Activated CD4-positive, alpha-beta memory T cell treated with anti-CD3 and anti-CD28 coated beads, Interleukin-2, amount 10 ng/mL, durations not matched to agents 7 days and 5 days (primary cell): ENCODE measurements at places on chromosomes 12 and 14.

DNA sequence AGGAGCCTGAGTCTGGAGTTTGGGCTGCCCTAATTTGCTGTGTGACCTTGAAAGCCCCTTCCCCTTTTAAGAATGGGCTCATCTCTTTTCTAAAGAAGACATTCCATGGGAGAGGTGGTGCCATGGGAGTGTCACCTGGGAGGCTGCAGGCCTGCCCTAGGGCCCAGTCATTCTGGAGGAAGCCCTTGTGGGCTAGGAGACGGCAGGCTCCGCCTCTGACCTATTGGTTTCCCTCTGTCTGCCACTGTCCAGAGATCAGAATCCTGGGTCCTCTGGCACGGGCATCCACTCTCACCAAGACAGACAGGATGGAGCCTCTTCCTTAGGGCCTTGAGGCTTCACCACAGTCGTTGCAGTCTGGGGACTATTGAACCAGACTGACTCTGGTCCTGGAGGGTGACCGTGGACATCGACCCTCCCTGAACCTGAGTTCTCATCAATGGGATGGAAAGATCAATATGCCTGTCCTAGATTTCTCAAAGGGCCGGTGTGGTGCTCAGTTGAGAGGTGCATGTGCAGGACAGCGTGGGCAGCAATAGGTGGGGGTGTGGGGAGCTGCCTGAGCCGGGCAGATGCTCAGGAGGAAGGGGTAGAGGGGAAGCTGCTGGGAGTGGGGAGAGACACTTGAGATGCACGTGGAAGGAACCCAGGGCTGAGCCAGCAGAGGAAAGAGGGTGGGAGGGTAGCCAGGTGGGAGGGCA is 12.2 kb upstream of the CLMN start:
- no peak for DNase-seq

GRCh38 chr12:114168061-114168460 is 201.9 kb upstream of the RBM19 start:
- DNase-seq: no peak

DNA sequence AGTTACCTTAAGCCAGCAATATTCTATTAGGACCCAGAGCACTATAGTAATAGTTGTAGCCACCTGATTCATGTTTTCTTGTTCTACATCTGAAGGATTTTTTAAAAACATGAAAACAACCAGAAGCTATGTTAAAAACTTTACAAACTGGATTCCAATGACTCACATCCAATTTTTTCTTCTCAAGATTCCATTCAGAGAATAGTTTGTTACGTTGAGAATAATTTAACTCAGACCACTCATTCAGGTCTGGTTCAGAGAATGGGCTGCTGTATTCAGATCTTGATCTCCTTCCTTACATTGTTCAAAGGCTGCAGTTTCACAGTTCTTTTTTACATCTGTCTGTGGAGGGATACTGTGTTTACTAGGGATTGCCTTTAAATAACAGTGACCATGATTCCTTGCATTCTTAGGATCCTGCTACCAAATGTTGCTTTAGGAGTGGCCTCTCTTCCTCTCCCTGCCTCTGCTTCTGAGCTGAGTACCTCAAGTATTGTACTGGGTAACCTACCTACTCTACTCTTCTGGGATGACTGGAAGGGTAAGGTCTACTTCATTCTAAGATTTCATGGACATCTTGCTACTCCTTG is 448.0 kb upstream of the FBXO33 start:
- DNase-seq: no peak

DNA sequence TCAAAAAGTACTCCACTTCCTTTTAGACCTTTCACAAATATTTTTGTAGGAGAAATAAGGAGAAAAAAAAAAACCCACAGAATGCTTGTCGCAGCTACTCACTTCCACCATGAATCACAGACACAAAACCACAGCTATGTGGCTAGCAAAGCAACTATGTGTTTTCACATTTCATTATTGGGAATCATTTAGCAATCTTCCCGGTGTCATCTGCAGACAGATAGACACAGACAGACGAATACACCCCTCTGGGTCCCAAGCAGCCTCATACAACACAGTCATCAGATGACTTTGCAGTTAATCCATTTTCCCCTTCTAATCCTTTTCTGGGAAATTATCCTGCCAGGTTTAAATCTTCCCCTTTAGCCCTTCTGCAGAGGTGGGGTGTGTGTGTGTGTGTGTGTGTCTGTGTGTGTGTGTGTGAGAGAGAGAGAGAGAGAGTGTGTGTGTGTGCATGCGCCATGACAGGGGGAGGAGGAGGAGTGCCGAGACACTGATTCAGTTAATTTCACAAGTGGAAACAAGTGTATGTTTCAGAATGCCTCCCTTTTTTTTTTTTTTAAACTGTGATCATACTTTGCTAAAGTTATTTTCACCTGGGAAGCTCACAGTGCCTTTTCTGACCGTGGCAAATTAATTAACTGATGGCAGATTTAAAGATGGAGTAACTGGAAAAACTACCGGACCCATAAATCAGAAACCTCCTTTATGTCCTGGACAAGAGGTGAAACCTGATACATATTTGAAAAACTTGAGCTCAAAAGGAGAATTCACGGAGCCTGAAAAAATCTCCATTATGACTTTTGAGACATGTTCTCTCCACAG is 39.9 kb downstream of the LTBP2 start:
- DNase-seq: no peak

DNA sequence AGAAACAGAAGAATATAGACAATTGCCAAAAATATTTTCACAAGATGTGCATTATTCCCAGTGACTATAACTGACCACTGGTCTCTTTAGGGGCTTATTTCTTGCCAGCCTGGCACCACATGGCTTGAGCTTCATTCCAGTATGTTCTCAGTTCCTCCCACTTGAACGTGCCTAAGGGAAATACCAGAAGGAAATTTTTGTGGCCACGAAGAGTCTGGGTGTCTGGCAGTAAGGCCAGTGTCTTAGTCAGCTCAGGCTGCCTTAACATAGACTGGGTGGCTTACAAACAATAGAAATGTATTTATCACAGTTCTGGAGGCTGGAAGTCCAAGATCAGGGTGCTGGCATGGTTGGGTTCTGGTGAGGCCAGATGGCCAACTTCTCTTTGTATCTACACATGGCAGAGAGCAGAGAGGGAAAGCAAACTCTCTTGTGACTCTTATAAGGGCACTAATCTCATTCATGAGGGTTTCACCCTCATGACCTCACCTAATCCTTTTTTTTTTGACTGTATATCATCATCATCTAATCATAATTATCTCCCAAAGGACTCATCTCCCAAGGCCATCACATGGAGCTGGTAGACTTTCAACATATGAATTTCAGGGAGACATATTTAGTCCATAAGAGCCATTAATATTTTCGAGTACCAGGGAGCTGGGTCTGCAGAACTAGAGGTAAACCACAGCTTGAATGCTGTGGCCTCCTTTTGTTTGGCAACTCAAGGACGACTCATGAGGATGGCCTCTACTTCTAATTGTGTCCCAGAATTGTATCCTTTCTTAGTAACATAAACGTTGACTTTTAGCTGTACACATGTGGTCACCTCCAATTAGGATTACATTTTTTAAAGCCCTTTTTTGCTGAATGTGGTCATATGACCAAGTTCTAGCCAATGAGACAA is 5.1 kb upstream of the SMOC1 start:
- DNase-seq: no peak

DNA sequence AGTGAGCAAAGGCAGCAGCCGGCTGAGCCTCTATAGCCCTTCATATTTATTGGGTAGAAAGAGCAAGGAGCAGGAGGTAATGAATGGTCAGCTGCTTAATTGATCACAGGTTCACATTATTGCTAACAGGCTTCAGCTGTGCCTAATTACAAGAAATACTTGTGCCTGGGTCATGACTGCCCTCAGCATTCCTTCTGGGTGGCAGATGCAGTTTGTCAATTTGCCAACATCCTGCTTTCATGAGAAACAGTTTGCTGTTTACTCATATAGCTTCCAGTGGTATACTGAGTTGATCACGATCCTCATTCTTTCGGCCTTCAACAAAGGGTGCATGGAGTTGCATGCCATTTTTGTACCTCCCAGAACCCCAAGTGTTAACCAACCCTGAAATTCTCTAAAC is 81.0 kb upstream of the PLEKHG7 start:
- no peak for DNase-seq

DNA sequence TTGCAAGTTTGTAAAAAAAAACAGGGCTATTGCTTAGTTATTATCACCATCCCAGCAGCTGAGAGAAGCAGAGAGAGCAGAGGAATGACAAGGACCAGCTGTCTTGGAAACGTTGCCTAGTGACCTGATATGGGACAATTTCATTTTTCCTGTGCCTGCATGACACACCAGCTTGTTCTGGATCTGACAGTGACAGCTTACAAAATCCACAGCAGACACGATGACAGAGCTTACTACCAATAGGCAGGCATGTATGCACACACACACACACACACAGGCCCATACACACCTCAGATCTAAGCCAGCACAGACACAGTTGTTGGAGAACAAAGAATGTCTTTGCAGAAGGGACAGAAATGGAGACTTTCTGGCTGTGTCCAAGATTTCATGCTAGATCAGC is 25.4 kb downstream of the HSPB8 start:
- DNase-seq: no peak

GRCh38 chr14:67276131-67276530 is 34.9 kb downstream of the PALS1 start:
- no peak for DNase-seq

GRCh38 chr12:29676676-29677075 is 107.1 kb downstream of the TMTC1 start:
- no peak for DNase-seq

- DNase-seq: no peak
Measured at GRCh38 chr14:68557648-68558047, 235.2 kb downstream of the ZFP36L1 start.

DNA sequence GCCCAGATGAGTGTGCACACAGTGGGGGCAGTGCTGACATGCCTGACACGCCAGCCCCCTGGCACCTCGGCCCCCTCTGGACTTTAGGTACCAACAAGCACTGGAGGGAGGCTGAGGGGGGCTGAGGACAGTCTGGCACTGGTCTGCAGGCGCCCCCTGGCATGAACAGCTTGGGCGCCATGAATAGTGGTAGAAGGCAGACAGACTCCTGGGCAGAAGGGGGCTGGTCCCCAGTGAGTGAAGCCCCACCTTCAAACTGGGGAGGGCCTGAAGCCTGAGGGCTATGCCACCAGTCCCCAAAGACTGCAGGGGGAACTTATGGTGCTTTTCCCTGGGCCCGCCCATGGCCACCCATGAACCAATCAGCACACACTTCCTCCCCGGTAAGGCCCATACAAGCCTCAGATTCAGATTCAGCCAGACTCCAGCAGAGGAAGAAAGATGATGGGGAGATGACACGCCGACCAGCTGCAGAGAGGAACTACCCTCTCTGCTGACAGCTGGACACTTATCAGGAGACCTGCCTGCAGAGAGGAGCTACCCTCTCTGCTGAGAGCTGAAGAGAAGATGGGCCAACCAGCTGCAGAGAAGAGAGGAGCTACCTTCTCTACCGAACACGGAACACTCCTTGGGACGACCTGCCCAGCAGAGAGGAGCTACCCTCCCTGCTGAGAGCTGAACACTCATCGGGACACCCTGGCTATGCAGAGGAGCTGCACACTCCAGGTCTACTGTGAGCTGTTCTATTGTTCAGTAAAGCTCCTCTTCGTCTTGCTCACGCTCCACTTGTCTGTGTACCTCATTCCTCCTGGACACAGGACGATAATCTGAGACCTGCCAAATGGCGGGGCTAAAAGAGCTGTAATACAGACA is 324.5 kb downstream of the PCNX1 start:
- no peak for DNase-seq

DNA sequence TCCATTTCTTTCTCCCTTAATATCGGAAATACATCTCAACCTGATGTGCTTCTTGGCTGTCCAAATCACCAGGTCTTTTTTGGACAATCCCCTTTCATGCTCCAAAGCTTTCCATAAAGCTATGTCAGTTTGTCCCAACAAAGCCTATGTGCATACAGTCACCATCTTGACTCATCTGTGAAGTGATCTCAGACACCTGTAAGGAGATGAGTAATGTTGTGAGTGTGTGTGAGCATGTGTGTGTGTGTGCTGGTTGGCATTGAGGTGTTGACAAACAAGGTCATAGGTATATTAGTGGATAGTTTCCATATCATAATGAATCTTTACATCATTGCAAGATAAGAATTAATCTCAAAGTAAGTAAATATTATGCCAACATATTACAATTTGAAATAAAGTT is 1243.3 kb upstream of the SEL1L start:
- no peak for DNase-seq

- no peak for DNase-seq
Measured at GRCh38 chr12:132543298-132544079, 53.5 kb downstream of the FBRSL1 start.

GRCh38 chr12:15212930-15213329 is 8.3 kb downstream of the RERG start:
- no peak for DNase-seq

- DNase-seq: no peak
Measured at GRCh38 chr14:53110096-53110495, 43.0 kb downstream of the DDHD1 start.

- DNase-seq: no peak
Measured at GRCh38 chr12:40149673-40150260, 43.9 kb upstream of the SLC2A13 start.

- DNase-seq: peak; percentile 62
Measured at GRCh38 chr14:61562321-61563161, 132.8 kb upstream of the HIF1A start.

GRCh38 chr14:61350427-61351270 is 29.3 kb downstream of the PRKCH start:
- DNase-seq: no peak

GRCh38 chr12:9782547-9783382 is 22.1 kb upstream of the CD69 start:
- no peak for DNase-seq

- no peak for DNase-seq
Measured at GRCh38 chr14:67562025-67562775, 29.1 kb downstream of the PLEKHH1 start.

DNA sequence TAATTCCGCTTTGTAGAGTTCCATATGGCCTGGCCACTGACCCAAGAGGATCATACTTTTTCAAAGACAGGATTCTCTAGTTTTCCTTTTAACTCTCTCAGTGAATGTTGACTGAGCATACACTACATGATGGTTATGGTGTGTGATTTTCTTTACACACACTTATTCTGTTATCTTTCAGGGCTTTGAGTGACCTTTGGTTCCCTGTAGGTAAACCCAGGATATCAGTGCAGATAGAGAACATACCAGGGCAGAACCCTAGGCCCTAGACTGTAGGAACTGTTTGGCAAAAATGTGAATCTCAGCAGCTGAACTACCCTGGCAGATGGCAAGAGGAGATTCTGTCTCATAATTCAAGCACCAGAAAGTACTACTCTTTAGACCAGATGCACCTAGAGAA is 159.6 kb downstream of the KCNA5 start:
- no peak for DNase-seq

GRCh38 chr12:80939231-80939950 is 1.7 kb upstream of the LIN7A start:
- DNase-seq: no peak
